ENCODE measurements at places on chromosomes 13 and 19. TPM values are rescaled to one million over a fixed set of nuclear protein-coding genes. Genes with fewer than 3 reads are reported as not detected.

DNA sequence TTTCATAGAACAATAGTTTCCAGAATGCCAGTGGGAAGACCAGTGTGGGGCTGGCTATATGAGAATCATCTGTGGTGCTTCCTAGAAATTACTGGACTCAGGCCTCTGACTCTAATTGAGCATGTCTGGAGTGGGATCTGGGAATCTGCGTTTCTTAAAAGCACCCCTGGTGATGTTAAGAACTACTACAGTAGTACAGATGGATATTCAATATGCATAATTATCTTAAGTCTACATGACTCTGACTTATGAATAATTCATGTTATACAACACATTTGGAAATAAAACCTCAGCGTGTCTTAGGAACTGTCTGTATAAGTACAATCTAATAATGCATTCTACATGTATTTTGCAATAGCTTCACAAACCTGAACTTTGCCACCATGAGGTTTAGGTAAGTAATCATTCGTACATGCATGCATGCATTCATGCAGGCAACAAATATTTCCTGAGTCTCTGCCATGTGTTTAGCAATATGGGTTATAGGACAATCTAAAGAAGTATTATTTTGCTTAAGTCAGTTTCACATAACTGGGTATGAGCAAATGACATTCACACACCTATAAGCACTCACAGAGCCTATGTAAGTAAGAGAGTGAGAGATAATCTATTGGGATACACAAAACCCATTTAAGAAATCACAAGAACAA is 62.0 kb downstream of the EPSTI1 start:
- DNase-seq: no peak

DNA sequence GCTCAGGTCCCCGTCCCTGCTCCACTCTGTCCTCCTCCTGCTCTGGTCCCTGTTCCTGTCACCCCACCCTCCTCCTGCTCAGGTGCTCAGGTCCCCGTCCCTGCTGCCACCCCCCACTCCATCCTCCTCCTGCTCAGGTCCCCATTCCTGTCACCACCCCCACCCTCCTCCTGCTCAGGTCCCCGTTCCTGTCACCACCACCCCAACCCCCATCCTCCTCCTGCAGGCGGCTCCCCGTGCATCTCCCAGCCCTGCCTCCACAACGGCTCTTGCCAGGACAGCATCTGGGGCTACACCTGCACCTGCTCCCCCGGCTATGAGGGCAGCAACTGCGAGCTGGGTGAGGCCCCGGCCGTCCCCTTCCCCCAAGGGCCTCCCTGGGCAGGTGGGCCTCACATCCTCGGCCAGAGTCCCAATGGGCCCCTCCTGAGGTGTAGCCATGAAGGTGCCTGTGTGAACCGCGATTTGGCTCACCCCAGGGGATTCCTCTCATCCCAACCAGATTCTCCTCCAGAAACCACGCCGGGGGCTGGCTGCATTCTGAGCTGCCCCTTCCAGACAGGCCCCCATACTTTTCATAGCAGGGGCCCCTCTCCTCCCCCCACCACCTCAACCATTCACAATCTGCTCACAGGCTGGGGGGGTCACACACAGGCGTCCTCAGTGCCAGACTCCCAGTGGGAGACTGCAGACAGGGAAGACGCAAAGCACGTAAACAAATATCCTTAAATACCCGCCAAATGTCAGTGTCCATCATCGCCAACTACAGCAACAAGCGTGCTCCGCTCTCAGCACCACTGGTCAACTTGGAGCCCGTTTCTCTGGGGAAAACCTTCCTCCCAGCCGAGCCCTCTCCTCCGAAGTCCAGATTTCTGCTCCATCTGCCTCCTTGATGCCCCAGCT is 4.6 kb downstream of the PROZ start:
- DNase-seq: no peak

- DNase-seq: no peak
These were observed 10.1 kb upstream of the SOX1 start for GRCh38 chr13:112056739-112057438.

DNA sequence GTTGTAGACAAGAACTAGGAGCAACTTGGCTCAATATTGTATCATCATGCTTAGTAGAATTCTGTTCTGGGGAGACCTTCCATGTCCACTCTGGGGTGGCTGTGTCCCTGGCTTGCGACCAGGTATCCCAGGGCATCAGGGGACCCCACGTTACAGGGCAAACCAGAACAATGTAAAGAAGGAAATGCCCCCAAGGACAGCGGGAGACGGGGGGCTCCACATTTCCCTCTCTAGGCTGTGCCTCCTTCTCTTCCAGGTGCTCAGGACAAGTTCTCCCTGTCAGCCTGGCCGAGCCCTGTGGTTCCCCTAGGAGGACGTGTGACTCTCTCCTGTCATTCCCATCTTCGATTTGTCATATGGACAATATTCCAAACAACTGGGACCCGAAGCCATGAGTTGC is 30.8 kb downstream of the LAIR2 start:
- DNase-seq: no peak

DNA sequence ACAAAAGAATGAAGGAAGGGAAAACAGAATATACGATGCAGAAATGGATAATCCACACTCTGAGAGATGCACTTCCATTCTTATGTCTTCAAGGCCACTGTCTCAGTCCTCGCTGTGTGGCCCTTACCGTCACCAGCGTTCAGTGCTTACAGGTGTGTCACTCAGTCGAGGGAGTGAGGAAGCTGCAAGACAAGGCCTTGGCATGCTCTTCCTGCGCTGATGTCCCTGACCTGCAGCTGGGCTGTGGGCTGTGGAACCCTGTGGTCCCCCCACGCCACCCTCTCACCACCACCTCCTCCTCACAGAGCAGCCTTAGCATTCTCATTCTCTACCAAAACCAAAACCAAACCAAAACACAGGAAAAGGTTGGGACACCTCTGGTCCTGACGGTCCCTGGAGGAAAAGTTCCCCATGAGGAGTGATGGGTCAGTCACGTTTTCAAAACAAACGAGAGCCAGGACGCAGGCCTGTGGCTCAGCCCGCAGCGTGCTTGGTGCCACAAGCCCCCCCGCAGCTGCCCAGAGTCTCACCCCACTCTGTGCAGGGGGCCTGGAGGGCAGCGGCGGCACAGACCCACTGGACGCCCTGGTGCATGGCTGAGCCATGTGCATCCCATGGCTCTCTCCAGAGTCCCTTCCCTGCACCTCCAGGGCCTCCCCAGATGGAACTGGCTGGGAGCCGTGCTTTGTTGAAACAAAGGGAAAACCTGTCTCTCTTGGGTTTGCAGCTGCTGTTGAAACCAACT is 48.2 kb upstream of the GPR183 start:
- no peak for DNase-seq

DNA sequence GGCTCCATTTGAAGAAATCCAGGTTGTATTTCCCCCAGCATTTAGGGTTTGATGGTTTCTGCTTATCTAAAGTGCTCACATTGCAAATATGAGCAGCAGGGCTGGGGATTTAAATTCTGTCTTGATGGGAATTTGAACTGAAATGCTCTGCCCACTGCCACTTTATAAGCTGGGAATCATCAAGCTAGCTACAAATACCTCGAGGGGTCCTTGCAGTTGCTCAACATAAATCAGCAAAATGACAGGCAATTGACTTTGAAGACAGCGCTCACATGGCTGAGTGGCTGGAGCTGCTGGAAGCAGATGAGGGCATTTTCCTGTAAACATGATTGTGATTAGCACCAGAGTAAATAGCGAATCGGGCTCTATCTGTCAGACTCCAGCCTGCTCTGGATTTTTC is 39.4 kb upstream of the MEDAG start:
- no peak for DNase-seq

DNA sequence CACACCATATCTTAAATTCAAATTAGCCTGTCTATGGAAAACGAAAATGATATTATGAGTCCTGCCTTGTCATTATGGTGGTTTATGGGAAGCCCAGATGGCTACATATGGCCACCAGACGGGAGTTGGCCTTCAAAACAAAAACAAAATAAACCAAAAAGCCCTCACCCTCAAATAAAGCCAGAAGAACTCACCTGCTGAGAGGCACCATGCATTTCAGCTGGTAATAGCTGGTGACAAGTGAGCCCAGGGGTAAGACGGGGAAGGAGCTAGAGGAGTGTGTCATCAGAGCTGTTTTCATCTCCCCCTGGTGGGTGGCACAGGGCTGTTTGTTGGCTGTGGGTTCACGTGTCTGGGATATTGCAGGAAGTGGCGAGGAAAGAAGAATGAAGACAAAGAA is 152.9 kb downstream of the EFNB2 start:
- DNase-seq: no peak

DNA sequence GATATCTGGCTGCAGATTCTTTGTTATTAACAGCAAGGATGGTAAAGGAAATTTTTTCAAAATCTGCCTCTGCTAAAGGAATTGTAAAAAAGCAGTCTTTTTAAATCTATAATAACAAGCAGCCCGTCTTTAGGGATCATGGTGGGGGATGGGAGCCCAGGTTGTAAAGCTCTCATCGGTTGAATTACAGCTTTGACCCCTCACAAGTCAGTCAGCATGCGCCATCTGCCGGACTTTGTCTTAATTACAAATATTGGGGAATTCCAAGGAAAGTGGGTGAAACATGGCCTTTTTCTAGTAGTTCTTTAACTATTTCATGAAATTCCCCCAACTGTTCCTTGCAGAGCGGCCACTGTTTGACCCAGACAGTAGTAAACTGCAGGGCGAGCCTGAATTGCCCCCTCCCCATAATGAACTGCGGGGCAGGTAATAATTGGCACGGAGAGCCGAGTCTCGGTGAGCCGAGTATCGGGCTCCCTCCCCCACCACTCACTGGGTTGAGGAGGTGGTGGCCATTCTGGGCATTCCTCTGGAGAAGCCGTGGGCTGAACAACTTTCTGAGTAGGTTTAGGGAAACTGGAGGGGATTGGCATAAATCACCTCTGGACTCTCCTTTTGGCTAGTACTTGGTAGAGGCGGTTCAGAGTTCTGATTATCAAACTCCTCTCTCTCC is 11.6 kb downstream of the ZNF578 start:
- no peak for DNase-seq

DNA sequence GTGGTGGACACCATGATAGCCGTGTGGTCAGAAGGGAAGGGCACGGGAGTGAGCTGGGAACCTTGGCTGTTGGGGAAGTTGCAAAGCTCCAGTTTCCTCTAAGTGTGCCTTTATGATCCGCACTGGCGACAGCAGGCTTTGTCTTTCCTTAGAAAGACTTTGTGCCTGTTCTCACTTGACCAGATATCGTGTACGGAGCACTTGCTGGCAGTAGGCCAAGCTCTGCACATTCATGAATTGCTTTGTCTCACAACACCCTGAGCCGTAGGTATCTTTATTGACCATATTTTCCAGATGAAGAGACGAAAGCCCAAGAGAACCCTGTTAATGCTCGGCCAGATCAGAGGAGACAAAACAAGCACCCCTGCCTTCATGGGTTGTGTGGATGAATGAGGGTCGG is 15.1 kb downstream of the CUL4A start:
- DNase-seq: no peak

DNA sequence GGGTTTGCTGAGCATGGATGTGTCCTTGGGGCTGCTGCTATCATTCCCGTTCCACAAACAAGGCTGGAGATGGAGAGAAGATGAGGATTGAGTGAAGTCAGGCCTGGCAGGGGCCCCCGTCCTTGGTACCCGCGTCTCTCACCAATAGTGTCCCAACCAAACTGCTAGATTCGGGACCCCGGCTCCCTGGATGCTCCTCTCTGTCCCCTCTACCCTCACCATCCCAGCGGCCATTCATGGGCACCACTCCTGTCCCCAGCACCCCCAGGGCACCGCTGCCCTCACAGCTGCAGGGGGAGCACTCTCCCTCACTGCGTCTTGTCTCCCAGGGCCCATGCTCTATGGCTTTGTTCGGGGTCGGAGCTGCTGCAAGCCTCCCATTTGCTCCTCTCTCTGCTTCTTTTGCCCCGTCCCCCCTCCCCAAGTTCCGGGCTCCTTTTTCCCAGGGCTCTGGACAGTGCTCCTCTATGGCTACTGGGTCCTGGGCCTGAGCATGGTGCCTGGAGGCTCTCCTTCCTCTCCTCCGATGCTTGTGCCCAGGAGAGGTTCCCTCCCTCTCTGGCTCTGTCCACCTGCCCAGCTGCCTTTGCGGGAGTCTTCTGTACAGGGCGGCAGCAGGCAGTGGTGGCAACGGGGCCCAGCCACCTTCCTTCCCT is 219.5 kb downstream of the TEX29 start:
- DNase-seq: no peak

DNA sequence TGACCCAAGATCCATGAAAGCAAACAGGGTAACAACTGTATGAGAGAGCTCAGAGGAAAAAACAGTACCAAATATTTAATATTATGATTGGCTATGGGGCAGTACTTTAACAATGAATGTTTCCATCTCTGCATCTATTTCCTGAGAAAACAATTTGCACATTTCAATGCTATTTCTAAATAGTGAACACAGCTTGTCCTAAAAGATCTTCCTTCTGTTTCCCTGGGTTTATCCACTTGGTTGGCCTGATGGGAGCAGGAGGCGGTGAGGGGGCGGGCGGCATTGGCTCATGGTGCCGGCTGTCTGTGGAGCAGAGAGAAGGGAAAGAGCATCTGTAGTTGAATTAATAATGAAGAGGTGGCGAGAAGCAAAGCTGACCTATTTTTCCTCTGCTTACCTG is 291.4 kb downstream of the DCLK1 start:
- no peak for DNase-seq

DNA sequence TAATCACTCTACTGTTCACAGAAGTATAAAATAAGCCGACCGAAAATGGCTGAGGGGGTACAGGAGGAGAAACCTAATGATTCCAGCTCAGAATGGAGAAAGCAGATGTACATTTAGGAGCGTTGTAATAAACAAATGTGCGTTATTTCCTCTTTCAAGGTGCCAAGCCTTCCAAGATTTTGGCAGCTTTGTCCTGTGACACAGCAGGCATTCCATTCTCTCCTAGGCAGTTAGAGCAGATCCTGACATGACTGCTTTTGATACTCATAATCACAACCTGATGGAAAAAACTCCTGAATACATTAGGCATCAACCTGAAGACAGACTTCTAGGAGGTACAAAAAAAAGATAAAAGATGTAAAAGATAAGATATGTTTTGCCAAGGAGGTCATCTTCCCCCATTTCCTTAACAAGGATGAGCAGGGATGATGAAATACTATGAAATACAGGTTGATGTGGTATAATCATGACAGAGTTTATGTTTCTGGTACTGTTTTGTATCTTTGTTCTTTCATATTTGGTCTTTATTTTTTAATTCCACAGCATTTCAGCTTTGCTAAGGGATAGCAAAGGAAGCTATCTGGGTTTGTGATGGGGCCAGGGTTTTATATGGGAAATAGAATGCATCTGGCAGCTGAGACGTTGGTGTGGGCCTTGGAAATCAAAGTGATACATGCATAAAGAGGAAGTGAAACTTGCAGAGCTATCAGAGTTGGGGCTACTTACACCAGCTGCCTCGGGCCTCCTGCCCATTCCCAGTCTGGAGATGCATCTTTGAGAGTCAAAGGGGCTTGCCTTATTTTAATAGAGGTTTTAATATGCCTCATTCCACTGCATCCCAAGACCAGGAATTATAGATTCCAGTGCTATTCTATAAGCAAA is 222.5 kb downstream of the OXGR1 start:
- no peak for DNase-seq

GRCh38 chr19:3336680-3337523 is 29.5 kb upstream of the NFIC start:
- DNase-seq: no peak

GPC5 gene
- 0.57 TPM for total RNA-seq

CNMD gene
- 1.1 TPM for total RNA-seq

LPAR2 gene
- total RNA-seq: 164 TPM

ADGRE3 gene
- not detected for total RNA-seq

SMIM44 gene
- total RNA-seq: not detected

ZNF91 gene
- 149 TPM for total RNA-seq

PRR20B gene
- total RNA-seq: not detected

All from progenitor cell of endocrine pancreas (in vitro differentiated cells).